ENCODE measurements at places on chromosomes 5 and 9.
A peak's percentile ranks its signal among the peaks of the same experiment; 100 is the strongest.

DNA sequence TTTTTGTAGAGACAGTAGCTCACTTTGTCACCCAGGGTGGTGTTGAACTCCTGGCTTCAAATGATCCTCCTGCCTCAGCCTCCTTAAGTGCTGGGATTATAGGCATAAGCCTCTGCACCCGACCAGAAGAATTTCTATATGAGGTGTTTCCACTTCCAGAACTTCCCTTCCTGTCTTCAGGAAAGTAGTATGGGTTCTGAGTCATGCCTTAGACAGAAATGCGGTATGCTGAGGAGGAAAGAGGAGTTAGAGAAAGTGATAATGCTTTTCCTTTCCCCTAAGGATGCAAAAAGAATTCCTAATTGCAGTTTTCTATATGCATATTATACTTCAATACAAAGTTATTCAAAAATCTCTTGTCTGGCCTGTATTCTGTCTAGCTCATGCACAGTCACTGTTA, 16.4 kb upstream of the ADAMTSL1 start:
- peak; percentile 86 for DNase-seq

DNA sequence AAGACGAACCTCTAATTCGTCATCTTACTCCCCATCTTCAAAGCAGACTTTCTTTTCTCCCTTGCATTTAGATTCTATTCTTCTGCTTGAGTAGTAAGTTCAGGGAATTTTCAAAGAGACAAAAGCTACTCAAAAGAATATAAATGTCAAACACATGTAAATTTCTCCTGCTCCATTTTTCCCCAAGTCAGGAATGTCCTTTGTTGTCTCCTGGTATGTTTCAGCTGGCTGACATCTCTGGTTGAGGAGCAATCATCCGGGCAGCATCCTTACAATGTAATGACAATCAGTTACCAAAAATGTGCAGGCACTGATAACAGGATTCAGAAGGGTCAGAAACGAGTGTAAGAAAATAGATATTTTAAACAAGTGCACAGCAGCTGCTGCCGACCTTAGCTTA, 47.6 kb upstream of the PPP1R2B start:
- DNase-seq: no peak

GRCh38 chr9:36064448-36065037, 27.8 kb downstream of the RECK start:
- DNase-seq: peak; percentile 53

- DNase-seq: peak; percentile 46
Observed at GRCh38 chr5:134406390-134406789, 5.3 kb downstream of the CDKN2AIPNL start.

GRCh38 chr9:121612511-121612998, 38.9 kb upstream of the DAB2IP start:
- DNase-seq: no peak

DNA sequence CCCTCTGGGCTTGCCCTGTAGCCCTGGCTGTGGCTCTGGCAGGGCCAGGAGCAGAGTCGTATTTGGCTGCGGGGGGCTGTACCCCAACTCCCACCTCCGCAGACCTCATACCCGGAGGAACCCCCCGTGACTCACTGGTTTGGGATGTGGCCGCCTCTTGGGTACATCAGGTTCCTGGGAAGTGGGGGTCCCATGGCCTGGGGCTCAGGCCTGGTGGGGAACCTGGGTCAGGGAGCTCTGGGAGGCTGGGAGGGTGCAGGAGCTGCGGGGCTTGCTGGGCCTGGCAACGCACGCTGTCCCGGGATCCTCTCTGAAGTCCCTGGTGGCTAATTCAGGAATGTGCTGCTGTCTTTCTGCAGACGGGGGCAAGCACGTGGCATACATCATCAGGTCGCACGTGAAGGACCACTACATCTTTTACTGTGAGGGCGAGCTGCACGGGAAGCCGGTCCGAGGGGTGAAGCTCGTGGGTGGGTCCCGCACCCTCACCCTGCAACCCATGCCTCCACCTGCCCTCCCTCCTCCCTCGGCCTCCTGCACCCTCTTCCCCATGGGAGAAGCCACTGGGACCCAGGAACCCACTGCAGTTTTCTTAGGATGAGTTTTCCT, 2.4 kb downstream of the LCN1 start:
- no peak for DNase-seq

DNA sequence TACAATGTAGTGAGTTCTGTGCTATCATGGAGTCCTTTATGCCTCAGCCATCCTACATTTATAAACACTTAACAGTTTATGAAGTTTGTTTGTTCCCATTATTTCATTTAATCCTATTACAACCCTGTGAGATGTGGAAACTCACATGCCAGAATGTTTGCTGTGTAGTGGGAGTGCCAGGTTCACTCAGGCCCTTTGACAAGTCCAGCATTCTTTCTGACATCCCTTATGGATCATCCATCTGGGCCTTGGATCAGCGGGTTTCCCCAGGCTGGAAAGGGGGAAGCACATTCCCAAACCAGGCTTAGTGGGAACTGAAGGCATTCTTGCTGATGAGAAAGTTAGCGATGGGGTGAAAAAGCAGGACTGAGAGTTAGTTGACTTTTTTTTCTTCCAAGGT, 128.1 kb upstream of the OTULINL start:
- DNase-seq: no peak

- no peak for DNase-seq
Observed at GRCh38 chr9:113497051-113497450, 33.5 kb downstream of the RGS3 start.

DNA sequence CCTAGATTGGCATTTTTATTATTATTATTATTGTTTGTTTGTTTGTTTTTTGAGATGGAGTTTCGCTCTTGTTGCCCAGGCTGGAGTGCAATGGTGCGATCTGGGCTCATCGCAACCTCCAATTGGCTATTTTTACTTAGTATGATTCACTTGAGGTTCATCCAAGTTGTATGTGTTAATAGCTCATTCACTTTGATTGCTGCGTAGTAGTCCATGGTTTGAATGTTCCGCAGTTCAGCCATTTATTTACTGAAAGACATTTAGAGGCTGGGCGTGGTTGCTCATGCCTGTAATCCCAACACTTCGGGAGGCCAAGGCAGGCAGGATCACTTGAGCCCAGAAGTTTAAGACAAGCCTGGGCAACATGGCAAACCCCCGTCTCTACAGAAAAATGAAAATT, 22.6 kb upstream of the MELK start:
- no peak for DNase-seq

DNA sequence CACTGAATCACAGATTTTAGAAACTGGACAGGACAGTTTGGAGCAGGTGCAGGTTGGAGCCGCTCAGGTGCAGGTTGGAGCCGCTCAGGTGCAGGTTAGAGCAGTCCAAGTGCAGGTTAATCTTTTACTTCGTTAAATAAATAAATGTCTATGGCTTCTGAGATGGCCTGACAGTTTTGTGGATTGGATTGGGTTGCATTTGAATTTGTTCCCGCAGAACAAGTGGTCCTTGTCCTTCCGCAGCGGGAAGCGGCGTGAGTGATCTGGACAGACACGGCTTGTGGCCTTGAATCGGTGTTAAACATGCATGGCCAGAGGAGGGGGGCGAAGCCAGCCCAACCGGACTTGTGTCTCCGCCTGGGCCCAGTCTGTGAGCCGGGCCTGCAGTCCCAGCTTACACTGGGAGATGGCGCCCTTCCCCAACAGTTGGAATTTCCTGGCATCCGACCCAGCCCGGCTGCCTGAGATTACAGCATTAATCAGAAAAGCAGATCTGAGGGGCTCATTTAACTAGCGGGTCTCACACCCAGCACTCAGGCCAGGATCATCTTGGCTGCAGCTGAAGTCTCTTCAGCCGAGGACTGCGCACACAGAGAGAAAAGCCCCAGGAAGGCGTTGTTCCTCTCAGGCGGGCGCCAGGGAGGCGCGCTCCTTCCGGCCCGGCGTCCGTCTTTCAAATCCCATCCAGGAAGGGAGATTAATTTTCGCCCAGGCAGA, 1.5 kb upstream of the OLFM1 start:
- DNase-seq: peak; percentile 53

DNA sequence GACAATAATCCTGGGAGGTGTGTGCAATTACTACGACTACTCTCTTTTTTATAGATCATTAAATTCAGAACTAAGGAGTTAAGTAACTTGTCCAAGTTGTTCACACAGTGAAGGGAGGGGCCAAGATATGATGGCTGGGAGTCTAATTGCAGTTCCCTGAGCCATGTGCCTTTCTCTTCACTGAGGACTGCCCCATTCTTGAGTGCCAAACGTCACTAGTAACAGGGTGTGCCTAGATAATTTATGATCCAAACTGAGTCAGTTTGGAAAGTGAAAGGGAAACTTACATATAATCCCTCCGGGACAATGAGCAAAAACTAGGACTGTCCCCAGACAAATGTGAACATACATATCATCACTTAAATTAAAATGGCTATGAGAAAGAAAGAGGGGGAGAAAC, 20.2 kb downstream of the IL7R start:
- DNase-seq: peak; percentile 79

DNA sequence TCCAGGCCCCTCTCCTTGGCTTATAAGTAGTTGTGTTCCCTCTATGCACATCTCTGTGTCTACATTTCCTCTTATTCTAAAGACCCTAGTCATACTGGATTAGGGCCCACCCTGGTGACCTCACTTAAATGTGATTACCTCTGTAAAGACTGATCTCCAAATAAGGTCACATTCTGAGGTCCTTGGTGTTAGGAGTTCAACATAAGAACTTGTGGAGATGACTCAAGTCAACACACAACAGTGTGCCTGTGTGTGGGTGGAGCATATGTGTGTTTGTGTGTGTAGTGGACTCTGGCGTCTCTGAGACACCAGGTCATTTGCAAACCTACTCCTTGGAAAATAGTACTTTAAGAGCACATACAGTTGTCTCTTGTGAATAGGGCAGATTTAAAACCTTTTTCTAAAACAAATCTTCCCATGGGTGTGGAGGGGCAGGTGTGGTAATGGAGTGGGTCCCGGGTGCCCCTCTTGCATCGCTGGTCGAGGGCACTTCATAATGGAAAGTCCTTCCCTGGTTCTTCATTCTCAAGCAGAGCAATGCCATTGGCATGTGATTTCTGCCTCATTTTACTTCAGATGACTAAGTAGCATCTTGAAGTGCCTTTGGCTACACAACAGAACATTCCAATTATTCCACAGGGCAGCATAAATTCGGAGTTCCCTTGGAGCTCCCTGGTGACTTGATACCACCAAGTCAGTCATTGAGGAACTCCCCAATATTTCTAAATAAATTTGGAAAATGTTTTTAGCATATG, 84.4 kb downstream of the C9orf152 start:
- DNase-seq: peak; percentile 84

GRCh38 chr5:7207979-7208378, 188.0 kb upstream of the ADCY2 start:
- DNase-seq: no peak

DNA sequence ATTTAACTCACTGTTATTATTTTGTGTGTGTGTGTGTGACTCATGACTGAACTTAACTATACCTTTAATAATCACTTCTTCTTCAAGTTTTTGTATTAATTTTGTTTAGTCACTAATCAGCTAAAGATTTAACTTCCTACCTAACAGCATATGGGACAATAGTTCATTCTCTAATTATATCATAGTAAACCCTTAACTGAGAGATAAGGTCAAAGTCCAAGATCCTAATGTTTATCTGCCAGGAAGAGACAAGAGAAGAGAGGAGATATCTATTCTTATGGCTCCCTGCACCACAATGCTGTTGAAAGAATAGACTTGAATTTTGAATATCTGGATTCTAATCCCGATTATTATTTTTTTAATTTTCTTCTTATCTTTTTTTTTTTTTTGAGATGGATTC, 28.1 kb downstream of the FREM1 start:
- DNase-seq: no peak

- peak; percentile 39 for DNase-seq
Observed at GRCh38 chr5:56244627-56245026, 11.5 kb upstream of the ANKRD55 start.

- peak; percentile 83 for DNase-seq
Observed at GRCh38 chr5:142826741-142827492, 56.7 kb downstream of the ARHGAP26 start.

- DNase-seq: no peak
Observed at GRCh38 chr5:42587096-42587723, 164.0 kb downstream of the GHR start.

DNA sequence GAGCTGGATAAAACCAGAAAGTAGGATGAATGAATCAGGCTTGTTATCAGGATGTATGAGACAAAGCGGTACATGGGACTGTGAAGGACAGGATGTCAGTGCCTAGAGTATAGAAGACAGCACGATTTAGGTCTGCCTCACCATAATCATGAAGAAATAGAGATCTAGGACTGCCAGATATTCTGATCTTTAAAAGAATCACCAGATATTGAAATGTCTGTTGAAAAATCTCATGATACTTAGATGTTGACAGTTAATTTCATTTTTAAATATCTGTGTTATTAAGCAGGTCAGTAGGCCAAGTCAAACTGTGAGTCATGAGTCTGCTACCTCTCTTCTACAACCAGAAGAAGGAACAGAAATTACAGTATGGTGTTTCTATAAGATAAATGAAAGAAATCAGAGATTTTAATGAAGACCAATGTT, 65.0 kb downstream of the ST8SIA4 start:
- DNase-seq: peak; percentile 29

DNA sequence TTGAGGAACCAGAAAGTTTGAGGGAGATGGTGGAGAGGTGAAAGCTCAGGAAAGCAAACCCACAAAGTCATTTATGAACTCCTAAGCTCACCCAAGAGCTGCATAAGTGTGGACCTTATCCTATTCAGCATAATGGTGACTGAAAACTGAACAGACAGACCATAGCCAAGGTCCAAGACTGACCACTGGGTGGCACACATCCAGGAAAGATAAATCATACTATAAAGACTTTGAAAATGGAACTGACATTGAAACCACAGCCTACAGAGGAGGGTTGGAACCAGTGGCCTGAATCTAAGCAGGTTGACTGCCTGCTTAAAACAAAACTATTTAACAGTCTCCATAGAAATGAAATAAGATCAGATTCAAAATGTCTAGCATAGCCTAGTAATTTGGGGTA, 121.0 kb upstream of the RGS7BP start:
- DNase-seq: peak; percentile 49

GRCh38 chr5:61311836-61312808, 19.9 kb upstream of the ZSWIM6 start:
- peak; percentile 94 for DNase-seq

GRCh38 chr5:139645430-139645871, 2.7 kb upstream of the CXXC5 start:
- no peak for DNase-seq

DNA sequence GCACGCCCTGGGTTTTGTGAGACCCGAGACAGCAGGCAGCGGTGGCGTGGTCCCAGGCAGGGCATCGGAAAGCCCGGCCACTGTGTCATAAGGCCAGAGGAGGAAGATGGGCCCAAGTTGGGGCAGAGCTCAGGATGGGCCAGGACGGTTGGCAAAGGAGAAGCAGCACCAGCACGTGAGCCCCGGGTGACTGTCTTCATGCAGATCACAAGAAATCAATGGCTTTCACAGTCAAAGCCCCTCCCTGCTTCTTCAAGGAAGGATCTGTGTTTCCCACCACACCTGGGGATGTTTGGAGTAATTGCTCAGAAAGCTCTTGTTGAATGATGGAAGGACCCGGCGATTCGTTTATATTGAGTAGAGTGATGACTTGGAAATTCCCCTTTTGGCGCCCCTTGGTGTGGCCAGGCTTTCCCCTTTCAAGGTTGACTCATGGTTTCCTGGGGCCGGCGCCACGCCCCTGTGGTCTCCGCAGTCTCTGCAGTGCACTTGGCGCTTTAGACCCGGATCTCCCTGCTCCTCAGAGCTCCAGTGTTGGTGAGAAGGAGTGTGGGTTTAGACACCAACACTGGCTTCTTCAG, 52.1 kb downstream of the IL31RA start:
- peak; percentile 65 for DNase-seq

- DNase-seq: peak; percentile 73
Observed at GRCh38 chr9:84301851-84302250, 38.7 kb downstream of the SLC28A3 start.
